Amniotic epithelial cell (primary cell): ENCODE measurements at places on chromosomes 6 and 20.

DNA sequence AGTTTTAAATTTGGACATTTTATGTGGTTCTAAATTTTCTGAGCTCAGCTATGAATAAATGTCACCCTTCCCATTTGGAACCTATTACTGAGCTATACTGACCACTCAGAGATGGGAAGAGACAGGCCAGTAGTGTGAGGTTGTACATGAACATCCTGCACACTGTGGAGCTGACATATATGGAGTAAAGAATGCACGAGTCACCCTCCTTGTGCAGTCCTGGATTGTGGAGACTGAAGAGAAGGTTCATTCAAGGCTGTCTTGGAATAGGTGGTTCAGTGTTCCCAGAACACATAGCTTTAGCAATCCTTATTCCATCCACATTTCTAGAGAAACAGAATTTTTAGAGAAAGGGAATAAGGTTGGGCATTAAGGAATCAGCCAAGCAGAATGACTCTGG lies 50.3 kb upstream of the OGFRL1 start:
- peak; percentile 38 for DNase-seq

GRCh38 chr6:26457264-26457805 lies 420 bp upstream of the BTN2A1 start:
- no peak for DNase-seq

DNA sequence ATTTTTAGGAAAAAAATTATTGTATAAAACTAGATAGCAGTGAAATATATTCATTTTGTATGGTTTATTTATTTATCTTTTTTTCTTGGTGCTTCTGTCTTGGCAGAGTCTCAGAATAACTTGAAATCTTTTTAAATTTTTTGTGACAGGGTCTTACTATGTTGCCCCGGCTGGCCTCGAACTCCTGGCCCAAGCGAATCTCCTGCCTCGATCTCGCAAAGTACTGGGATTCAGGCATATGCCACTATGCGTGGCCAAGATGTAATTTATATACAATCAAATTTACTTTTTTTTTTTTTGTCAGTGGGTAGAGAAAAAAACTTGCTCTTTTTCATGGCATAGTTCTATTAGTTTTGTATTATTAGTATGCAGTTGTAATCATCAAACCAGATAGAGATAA lies 13.7 kb downstream of the CBFA2T2 start:
- DNase-seq, result no peak

DNA sequence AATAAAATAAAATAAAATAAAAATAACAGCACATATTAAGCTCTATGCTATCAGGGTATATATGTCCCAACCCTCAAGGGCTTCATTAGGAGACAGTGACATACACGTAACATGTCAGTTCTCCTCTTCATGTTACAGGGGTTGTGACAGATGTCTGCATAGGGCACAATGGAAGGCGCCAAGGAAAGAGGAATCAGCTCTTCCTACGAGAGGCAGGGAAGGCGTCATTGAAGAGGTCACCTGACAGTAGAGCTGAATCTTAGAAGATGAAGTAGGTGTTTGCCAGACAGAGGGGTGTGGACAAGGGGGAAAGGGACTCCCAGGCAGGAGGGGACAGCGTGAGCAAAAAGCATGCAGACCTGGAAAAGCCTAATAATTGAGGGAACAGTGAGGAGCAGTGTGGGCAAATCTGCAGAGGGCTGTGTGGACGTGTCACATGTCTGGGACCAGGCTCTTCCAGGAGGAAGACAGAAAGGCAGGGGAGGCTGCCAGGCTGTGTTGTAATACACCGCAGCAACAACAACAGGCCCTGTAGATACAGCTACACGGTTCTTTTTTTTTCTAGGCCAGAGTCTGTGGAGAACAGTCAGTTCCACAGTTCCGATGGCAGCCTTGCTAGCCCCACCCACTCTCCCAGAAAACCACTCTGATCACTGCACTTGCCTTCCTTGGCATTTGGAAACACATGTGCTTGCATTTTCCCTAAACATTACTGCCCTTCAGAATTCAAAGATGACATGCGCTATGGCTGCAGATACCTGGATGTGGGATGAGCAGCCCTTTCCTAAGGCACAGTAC lies 2.5 kb upstream of the FKBP5 start:
- DNase-seq, result peak; percentile 96

GRCh38 chr20:8917084-8917483 lies 151.8 kb upstream of the PLCB4 start:
- DNase-seq, result no peak

- DNase-seq, result no peak
These were observed 48.9 kb upstream of the ENPP5 start for GRCh38 chr6:46219661-46220060.

GRCh38 chr20:40673442-40673841 lies 15.6 kb downstream of the MAFB start:
- DNase-seq, result no peak

GRCh38 chr6:37115236-37115895 lies 54.6 kb upstream of the PIM1 start:
- DNase-seq, result no peak

GRCh38 chr20:5590899-5591298 lies 159.3 kb upstream of the SHLD1 start:
- no peak for DNase-seq

- peak; percentile 30 for DNase-seq
These were observed at the start of gene ULBP1 for GRCh38 chr6:149963462-149964307. Gene ULBP1, plus strand, starts transcription at chr6:149963943. Its CDS starts 107 bp downstream, at chr6:149964050.

DNA sequence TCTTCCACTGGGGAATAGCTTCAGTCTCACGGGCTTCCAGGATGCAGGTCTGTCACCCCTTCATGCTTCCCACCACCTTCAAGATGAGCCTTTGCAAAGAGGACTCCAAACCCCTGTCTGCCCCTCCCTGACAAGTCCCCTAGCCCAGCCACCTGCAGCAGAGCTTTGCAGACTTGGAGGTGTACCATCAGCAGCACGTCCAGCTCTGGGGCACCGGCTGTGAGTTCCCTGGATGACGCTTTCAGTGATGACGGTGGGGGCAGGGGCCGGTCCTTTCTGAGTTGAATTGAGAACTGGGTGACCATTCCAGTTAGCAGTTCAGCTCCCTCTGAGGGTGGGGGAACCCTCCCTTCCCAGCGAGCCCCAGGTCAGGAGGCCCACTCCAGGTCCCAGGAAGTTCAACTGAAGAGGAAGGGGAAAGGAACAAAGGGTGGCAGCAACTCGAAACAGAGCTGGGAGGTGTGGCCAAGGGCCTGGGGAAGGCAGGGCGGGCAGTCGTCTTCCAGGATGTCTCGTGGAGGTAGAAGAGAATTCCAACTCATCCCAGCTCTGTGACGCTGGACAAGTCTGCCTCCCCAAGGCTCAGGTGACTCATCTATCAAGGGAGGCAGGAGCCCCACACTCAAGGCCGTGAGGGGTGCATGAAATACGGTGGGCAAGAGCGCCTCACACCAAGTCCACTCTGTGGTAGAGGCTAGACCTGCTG lies 86.0 kb downstream of the PTPN1 start:
- peak; percentile 53 for DNase-seq
